ENCODE measurements at places on chromosomes 3 and 15. TPM values are rescaled to one million over a fixed set of nuclear protein-coding genes. Genes with fewer than 3 reads are reported as not detected.
A peak's percentile ranks its signal among the peaks of the same experiment; 100 is the strongest.

DNA sequence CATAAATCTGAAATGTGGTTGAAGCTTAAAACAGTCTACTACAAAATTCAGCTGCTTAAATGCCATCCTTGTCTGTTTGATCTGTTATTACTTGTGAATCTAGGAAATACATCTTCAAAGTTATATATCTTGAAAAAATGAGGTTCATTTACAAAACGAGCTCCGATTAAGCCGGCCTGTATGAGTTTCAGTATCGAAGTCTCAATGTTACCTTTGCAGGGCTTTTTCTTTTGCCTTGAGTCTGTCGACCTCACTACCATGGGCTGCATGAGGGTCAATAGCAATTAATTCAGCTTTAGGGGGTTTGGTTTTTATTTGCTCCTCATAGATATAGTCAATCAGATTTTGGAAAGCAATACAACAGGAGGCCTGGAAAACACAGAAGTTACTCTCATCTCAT lies 23.2 kb downstream of the ERICH6 start:
- no peaks in the 10 kb centered on the region for H3K27me3 ChIP-seq
- H3K36me3 ChIP-seq = peaks cover 9% of the 10 kb centered on the region
- H3K4me1 ChIP-seq = peaks cover 9% of the 10 kb centered on the region
- no peak overlapping the region for H3K27ac ChIP-seq
- no peak overlapping the region for H3K4me3 ChIP-seq

Gene LRRC31
- polyA plus RNA-seq = not detected

Gene TMCO5A
- not detected for polyA plus RNA-seq

DNA sequence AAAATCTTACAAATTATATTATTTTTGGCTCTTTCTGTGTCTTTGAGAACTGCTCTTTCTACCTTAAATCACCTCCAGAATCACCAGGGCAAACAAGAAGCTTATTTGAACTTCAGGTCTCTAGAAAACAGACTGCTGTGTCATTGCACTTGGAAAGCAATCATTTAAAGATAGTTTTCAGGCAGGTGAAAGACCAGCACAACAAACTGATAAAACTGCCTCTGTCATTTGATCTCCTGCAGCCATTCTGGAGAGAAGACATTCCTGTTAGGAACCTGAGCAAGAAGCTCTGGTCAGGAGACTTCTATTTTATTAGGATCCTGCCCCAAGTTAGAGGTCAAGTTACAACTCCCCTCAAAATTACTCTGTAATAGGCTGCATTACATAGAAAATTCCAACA lies 50.7 kb upstream of the AP4E1 start:
- H3K4me3 ChIP-seq = no peak overlapping the region
- H3K27me3 ChIP-seq = no peaks in the 10 kb centered on the region
- no peak for DNase-seq
- H3K27ac ChIP-seq = no peak overlapping the region
- no peaks in the 10 kb centered on the region for H3K4me1 ChIP-seq
- no peaks in the 10 kb centered on the region for H3K36me3 ChIP-seq

GRCh38 chr3:30604558-30604957 lies 1.8 kb upstream of the TGFBR2 start:
- peaks cover 54% of the 10 kb centered on the region for H3K4me1 ChIP-seq
- H3K4me3 ChIP-seq = peak overlapping the region; percentile 15
- no peaks in the 10 kb centered on the region for H3K36me3 ChIP-seq
- DNase-seq = no peak

All from immature natural killer cell (primary cell).